Smooth muscle cell of the brain vasculature (primary cell): ENCODE measurements at places on chromosomes 12 and 14.
A peak's percentile ranks its signal among the peaks of the same experiment; 100 is the strongest.

DNA sequence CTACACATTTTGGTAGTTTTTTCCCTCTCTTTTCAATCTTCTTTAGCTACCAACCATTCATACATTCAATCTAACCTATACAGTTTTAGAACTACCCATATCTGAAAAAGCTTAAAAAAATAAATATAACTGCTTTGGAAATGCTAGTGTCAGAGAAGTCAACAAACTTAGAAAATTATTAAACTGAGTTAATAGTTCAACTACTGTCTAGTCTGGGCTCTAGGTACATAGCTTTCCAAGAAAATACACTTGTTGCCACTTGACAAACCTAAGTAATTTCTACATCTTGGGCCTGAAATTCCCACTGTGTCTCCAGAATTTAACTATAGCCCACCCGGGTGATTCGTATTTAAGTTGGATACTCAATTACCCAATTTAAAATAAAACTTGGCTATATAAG, 22.1 kb downstream of the GTF2A1 start:
- DNase-seq: no peak

DNA sequence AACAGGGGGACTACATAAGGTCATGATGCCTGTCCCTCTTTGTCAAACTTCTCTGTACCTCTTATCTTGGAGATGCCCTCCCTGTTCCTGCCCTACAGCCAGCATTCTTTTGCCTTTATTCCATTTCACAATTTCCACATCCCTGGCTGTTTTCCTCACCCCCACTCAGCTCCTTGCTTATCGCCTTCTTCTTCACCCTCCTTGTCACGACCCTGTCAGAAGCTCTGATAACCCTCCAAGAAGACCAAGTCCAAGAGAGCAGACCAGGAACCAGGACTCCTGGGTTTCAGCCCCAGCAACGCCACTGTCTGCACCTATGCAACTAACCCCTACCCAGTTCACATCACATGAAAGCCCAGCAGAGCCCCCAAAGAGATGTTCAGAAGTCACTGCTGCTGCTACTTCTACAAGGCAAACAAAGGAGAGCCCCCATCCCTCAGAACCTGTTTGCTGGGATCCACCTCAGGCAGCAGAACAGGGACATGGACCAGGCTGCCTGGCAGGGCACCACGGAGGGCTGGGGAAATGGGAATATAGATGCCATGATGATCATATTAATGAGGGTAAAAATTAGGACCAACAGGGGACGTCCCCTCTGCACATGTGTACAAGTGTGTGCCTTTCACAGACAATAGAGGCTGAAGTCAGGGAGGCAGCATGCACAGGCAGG, 92.8 kb downstream of the SINHCAF start:
- DNase-seq: no peak

DNA sequence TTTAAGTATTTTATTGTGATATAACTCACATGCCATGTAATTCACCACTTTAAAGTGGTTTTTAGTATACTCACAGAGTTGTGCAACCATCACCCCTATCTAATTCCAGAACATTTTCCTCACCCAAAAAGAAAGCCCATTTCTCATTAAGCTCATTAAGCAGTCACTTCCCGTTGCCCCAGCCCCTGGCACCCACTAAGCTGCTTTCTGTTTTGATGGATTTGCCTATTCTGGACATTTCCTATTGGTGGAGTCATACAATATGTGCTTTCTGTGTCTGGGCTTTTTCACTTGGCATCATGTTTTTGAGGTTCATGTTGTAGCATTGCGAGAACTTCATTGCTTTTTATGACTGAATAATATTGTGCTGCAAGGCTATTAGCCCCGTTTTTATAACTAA, 66.0 kb downstream of the ARL6IP4 start:
- DNase-seq: no peak

GRCh38 chr14:47189911-47190484, 485.4 kb downstream of the MDGA2 start:
- no peak for DNase-seq

DNA sequence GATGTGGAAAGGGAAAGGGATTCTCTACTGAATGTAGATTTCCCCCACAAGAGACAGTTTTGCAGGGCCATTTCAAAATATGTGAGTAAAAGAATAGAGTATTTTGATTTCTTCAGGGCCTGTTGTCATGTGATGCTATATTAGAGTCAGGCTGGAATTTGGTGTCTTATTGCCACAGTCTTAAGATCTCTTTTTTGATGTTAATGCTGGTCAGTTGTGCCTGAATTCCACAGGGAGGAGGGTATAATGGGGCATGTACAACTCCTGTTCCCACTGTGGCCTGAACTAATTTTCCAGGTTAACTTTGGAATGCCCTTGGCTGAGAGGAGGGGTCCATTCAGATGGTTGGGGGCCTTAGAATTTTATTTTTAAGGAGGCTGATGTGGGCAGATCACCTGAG, 111.0 kb upstream of the MAX start:
- no peak for DNase-seq

DNA sequence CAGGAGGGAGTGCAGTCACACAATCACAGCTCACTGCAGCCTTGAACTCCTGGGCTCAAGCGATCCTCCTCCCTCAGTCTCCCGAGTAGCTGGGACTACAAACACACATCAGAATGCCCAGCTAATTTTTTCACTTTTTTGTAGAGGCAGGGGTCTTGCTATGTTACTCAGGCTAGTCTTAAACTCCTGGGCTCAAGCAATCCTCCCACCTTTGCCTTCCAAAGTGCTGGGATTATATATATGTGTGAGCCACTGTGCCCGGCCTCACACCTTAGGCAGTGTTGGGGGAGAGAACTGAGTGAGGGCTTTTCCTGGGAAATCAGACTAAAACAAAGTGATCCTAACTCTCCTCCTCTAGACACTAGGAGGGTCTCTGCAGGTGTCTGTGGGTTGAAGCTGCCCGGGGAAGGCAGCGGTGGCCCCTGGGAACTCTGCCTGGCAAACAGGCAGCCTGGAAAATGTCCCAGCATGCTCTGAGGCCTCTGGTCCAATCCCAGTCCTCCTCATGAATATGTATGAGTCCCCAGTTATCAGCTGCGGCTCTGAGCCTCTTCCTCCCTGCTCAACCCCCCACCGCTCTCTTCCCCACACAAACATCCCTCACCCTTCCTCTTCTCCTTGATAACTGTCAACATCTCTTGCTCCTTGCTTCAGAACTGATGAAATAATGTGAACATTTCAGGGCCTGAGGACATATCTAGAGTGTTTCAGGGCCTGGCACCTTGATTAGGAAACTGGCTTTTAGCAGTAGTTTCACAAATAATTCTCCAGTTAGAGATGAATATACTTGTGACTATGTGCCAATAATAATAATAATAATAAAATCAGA, 7.9 kb upstream of the NAA25 start:
- DNase-seq: no peak

DNA sequence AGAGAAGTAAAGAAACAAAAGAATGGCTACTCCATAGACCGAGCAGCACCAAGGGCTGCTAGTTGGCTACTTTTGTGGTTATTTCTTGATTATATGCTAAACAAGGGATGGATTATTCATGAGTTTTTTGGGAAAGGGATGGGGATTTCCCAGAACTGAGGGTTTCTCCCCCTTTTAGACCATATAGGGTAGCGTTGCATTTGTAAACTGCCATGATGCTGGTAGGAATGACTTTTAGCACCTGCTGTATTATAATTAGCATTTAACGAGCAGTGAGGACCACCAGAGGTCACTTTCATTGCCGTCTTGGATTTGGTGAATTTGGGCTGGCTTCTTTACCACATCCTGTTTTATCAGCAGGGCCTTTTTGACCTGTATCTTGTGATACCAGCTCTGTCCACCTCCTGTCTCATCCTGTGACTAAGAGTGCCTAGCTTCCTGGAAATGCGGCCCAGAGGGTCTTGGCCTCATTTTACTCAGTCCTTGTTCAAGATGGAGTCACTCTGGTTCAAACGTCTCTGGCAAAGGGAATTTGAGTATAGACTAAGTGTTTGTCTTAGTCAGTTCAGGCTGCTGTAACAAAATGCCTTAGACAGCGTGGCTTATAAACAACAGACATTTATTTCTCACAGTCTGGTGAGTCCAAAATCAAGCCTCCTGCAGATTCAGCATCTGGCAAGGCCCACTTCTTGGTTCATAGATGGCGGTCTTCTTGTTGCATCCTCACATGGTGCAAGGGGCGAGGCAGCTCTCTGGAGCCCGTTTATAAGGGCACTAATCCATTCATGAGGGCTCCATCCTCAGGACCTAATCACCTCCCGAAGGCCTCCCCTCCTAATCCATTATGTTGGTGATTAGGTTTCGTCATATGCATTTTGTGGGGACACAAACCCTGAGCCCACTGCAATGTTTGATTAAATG, 348.3 kb upstream of the SFSWAP start:
- no peak for DNase-seq

DNA sequence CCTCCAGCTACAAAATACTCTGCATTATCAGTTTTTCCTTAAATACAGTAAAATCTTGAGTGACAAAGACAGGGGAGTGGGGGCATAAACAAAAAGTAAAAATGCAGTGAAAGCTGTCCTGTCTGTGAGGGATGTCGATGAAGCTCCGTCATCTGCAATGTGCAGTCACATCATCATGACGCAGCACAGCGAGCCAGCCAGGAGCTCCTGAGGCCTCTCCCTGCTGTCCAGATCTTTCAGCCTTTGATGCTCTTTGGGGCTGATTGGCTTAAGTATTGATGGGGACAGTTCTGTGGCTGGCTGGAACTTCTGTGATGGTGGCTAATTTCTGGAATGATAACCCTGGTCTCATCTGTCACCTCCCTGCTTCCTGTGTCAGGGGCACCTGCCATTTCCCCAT, 54.6 kb upstream of the TRAF3 start:
- DNase-seq: no peak

DNA sequence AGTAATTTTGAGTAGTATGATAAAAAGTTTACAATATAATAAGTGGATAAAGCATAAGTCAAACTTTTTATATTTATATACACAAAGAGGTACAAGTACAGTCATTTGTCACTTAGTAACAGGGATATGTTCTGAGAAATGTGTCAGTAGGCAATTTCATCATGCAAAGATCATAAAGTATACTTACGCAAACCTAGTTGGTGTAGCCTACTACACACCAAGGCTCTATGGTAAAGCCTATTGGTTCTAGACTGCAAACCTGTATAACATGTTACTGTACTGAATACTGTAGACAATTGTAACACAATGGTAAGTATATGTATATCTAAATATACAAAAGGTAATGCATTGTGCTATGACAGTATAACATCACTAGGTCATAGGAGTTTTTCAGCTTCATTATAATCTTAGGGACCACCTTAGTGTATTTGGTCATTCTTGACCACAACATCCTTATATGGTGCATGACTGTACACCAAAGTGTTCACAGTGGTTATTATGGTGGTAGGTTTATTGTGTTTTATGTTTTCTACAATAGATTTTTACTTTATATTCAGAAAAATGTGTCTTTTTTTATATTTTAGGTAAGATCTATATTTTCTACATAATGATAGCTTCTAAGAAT, 14.9 kb upstream of the SCFD1 start:
- no peak for DNase-seq

- DNase-seq: no peak
Observed at GRCh38 chr14:38496092-38496491, 240.2 kb upstream of the CLEC14A start.

GRCh38 chr12:51811203-51812202, 37.0 kb downstream of the FIGNL2 start:
- DNase-seq: no peak

DNA sequence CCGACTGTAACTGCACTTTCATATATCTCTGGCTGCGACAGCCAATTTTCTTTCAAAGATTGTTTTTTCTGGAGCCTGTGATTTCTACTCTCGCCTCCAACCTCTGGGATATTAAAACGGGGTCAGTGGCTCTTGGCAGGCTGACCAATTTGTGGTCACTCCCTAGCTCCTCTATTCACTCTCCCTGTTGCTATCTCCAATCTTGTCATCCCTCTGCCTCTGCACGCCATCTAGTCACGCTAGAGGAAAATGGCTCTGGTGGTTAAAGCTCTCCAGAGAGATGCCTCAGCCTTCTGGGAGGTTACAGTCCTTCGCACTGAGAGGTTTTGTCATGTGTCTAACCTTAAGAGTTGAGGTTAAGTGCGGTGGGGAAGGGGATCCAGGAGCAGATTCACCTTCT, 59.8 kb upstream of the CISTR start:
- no peak for DNase-seq

DNA sequence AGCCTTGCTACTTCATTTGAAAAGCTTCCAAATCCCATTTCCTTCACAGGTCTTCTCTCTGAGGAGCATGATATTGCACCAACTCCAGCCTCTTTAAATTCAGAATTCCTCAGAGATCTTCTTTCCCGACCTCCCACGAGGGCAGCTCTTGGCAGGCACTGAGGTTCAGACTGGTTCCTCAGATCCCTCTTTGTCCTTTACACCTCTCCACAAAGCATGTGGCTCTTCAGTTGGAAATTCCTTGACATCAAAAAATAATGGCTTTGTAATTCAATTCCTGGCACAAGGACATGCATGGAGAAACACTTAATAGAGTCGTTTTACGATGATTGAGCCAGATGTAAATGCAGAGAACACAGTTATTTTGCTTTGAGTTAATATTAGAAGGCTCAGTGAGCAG, 63.2 kb upstream of the TMX1 start:
- no peak for DNase-seq

- no peak for DNase-seq
Observed at GRCh38 chr14:98564006-98564405, 708.0 kb downstream of the BCL11B start.

GRCh38 chr12:34372003-34372402, 349.7 kb downstream of the ALG10 start:
- DNase-seq: no peak

- no peak for DNase-seq
Observed at GRCh38 chr14:20333494-20333841, 389 bp upstream of the CCNB1IP1 start.

DNA sequence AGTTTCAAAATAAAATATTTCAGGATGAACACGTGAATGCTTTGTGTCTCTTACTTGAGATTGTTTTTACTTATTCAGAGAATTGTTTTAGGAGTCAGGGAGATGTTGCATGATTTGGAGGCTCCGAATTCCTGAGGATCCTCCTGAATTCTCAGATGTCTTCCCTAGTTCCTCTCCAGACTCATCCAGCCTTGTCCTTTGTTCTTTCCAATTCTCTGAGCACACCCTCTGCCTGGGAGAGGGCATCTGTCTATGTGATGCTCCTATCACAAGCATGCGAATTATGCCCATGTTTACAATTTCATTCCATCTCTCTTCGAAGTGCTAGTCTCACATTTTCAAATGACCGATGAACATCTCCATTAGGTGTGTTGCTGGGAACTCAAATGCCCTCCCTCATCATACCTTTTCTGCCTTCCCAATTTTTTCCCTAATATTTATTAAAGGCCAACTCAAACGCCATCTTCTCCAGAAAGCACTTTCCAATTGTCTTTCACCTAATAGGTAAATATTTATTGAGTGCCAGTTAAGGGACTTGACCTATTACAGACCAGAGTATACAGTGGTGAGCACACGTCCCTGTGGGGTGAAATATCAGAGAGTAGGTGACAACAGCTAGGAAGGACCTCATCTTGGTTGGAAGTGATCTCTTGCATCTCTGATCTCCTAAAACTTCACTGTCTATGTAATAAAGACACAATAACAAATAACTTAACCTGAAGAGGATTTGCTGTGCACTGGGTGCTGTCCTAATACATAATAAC, 64.4 kb downstream of the ARF6 start:
- no peak for DNase-seq

GRCh38 chr12:125861299-125862281, 796.4 kb downstream of the AACS start:
- DNase-seq: no peak

GRCh38 chr12:119412811-119413794, 78.6 kb downstream of the CCDC60 start:
- DNase-seq: peak; percentile 23
